Stimulated activated CD8-positive, alpha-beta memory T cell treated with anti-CD3 and anti-CD28 coated beads, Interleukin-4, amount 100 ng/mL, for 4 hours (primary cell): ENCODE measurements at places on chromosomes 4 and X.

DNA sequence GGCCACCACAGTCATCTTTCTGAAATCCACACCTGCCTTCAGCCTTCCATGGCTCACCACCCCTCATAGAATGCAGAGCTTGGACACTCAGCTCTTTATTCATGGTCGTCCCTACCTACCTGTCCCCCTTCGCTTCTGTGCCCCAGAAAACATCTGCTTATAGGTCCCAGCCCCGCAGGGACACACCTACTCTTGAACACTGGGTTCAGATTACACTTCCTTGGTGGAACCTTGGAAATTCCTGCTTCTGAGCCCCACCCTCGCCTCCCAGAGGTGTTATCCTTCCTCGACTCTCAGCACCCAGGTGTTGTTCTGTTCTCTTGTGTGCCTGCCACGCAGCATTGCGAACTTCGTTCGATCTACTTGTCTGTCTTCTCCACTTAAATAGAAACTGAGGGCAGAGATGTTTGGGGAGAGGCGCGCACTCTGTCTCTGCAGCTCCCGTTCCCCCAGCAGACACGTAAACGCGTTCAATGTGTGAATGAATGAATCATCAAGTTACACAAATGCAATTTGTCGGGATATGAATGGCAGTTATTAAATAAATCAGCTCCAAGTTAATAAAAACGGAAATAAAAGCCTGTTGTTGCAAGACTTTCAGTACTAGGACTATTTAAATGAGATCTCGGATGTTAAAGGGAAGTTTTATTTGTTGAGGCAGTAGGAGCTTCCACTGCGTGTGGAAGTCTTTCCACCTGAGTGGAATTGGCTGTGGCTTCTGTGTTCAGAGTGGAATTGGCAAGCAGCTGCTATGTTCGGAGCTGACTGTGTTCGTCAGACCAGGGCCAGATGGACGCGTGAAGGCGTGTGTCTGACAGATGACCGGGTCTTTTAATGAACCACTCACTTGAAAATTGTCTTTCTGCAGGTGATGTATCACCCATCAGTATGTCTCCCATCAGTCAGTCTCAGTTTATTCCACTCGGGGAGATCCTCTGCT, 95.6 kb downstream of the STOX2 start:
- DNase-seq, result no peak

DNA sequence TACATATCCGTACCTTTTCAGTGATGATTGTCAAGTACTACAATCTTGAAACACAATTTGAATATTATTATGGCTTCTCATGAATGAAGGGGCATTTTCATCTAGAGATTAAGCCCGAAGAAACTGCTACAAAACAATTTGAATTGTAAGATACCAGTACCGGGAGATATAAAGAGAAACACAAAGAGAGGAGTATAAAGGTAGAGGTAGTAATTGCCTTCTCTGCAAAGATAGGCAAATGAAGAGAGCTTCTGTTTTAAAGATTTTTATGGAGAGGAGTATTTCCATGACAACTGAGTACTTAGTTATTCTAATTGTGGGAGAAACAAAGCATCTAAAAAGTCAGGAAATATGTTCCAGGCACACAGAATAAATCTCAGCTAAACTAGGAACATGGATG, 25.3 kb upstream of the KCNIP4 start:
- no peak for DNase-seq

DNA sequence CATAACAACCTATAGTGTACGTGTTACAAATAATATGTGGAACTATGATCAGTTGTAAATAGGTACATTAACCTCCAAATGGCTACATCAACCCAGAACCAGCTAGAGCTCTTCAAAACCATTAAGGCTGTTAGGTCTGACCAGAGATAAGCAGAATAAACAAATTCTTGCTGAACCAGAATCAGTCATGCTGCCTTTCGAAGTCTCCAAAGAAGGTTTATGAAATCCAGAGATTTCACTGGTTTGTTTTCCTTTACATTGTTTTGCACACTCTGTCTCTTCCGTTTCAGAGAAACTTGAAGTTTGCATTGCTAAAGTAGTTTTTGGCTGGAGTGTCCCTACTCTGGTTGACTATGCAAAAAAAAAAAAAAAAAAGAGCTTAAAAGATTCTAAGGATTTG, 177.3 kb upstream of the SLIT2 start:
- DNase-seq, result no peak

DNA sequence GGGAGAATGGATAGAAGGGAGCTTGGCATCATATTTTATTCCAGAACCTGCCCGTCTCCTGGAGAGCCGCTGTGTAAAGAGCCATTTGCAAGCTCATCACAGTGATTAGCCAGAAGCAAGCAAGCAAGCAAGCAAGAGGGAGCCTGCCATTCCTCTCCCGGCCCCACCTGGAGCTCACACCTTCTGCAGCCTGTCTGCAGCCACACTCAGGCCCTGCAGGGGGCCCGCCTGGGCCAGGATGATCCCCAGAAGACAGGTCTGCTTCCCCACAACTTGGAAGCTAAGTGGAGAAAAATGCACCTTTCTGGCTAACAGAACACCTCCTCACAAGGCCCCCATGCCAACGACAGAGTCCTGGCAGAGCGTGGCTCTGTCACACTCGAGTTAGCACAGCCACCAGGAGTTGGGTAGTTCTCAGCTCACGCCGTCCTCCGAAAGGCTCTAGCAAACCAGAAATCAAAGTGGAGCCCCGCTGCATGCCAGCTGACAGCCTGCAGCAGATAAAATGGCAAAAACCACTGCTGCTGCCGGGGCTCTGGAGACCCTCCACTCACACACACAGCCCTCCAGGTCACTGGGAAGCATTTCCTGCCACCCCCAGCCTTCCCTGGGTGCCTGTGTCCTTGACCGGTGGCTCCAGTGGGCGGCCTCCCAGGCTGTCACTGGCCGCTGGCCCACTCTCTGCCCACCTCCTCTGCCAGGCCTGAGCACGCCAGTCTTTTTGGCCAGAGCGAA, 54.9 kb downstream of the DCTD start:
- no peak for DNase-seq

DNA sequence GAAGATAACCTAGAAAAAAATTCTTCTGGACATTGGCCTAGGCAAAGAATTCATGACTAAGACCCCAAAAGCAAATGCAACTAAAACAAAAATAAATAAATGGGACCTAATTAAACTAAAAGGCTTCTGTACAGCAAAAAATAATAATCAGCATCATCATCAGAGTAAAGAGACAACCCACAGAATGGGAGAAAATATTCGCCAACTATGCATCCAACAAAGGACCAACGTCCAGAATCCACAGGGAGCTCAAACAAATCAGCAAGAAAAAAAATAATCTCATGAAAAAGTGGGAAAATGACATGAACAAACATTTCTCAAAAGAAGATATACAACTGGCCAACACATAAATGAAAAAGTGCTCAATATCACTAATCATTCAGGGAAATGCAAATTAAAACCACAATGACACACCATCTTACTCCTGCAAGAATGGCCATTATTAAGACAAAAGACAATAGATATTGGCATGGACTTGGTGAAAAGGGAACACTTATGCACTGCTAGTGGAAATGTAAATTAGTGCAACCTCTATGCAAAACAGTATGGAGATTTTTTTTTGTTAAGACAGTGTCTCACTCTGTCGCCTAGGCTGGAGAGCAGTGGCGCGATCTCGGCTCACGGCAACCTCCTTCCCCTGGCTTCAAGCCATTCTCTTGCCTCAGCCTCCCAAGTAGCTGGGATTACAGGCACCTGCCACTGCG, 29.9 kb downstream of the ELF2 start:
- no peak for DNase-seq

- no peak for DNase-seq
Measured at GRCh38 chr4:35025152-35025834, 1219.0 kb downstream of the ARAP2 start.

DNA sequence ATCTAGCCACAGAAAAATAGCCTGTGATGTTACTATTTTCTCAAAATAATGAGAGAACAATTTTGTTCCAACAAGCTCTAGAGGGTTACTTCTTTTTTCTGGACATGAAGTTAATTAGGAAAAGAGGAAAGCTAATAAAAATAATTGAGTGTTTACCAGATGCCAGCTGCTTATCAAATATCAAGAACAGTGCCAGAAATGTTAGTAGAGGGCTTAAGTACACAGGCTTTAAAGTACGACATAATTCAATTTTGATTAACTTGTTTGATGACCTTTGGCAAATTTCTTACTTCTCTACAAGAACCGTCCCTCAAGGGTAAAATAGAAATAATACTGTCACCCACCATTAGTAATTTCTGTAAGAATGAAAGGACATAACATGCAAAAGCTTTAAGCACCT, 977.0 kb downstream of the FSTL5 start:
- DNase-seq, result no peak

DNA sequence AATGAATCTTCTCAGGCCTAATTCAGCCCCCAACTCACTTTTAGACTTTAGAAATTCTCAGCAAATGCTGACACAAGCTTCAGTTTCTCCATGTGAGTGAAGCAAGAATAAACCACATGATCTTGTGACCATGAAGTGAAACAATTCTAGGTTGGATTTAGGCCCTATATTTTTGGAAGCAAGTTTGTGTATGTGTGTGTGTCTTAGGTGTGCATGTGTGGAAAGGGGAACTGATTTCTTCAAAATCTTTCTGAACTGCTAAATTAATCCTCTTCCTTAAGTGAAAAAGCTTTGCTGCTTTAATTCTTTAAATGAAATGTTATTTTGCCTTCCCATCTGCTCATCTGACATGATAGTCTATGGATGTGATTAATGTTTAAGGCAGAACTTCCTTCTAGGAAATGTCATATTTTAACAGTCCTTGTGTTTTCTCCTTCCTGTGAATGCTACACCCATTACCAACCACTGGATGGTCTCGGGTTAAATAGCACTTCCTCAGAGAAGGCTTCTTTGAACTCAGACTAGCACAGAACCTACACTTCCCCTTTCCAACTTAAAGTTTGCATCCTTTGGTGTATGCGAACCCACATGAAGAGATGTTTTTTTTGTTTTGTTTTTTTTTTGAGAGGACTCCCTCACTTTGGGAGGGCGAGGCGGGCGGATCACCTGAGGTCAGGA, 1.2 kb upstream of the TMEM144 start:
- no peak for DNase-seq

- DNase-seq, result no peak
Measured at GRCh38 chrX:72270316-72270866, 6.7 kb downstream of the RPS4X start.

DNA sequence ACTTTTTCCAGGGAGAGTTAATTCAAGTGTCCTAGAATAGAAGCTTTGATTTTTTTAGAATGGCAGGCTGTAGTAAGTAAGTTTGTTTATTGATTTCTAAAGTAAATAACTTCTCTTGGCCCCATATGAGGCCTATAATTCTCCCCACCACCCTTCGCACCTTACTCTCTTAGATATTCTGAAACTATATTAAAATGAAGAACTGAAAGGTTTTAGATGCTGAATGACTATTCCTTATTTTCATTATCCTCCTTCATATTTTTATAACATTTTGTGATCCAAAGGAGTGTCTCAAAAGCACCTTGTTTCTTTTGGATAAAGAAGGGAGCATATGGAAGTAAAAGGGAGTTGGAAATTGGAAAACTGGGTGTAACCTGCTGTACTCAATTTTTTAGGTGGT, 70.3 kb downstream of the IRS4 start:
- no peak for DNase-seq

DNA sequence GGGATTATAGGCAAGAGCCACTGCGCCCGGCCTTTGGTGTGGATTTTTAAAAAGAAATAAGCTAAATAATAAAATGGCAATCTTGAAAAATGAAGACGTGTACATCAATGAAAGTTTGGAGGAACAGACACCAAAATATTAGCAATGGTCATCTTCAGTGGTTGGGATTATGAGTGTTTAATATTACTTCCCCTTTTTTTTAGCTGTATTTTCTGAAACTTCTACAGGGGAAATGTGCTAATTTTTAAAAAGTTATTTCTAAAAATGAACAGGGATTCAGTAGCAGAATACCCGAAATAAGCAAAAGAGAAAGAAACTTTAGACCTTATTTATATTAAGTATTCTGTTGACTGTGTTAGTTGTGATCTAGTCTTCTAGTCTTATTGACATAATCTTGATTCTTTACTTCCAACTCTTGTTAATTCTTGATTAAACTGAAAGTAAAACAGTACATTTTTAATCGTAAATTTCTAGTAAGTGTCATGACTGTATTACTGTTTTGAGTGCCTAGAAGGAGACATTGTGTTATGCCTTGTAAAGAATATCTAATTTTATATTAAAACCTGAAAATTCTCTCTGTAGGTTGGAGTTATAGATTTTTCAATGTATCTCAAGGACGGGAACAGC, 51.3 kb downstream of the RUFY3 start:
- DNase-seq, result no peak

DNA sequence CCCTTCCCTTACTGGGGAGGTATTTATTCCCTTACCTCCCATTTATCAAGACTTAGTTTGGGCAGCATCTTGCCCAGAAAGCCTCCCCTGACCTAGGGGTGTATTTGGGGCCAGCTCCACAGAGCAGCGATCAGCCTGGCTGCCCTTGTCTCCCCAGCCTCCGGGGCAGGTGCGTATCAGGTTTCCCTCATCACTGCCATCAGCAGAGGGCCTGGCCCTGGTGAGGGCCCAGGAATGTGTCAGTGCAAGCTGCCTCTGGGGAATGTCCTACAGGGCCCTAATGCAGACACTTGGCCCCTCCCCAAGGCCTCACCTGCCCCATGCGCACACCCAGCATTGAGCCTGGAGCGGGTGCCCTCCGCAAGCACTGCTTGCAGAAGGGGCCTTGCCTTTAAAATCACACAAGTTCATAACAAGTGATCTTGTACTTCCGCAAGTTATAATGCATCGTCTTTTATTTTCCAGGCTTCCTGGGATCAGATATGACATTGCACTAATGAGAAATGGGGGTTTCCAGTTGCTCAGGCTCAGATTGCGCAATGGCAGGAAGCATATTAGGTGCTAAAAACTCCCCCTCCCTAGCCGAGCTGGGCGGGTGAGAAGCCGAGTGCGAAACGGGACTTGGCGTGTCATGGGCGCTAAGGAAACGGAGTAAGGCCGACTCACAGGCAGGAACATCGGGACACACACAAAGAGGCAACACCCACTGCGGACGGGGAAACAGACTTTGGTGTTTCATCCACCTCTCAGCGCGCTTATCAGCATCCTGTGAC, 25.4 kb upstream of the AFAP1 start:
- no peak for DNase-seq

GRCh38 chrX:38233891-38234667, 13.4 kb upstream of the SRPX start:
- DNase-seq, result no peak

GRCh38 chr4:177718514-177718913, 276.3 kb upstream of the AGA start:
- DNase-seq, result no peak

DNA sequence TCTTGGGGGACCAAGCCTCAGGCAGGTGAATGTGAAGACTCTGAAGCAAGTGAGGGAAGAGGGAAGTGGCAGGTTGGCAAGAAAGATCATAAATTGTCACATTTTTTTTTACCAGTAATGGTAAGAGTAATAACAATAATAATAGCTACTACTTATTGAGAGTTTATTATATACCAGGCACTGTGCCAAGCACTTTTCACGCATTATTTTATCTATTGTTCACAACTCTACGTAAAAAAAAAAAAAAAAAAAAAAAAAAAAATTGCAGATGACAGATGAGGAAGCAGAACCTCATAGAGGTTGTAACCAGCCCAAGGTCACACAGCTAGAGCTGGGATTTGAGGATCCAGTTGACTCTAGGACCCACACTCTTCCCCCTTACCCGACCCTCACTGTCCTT, 40.9 kb downstream of the TSC22D3 start:
- DNase-seq, result no peak
